ENCODE measurements at places on chromosomes 5 and 9.

DNA sequence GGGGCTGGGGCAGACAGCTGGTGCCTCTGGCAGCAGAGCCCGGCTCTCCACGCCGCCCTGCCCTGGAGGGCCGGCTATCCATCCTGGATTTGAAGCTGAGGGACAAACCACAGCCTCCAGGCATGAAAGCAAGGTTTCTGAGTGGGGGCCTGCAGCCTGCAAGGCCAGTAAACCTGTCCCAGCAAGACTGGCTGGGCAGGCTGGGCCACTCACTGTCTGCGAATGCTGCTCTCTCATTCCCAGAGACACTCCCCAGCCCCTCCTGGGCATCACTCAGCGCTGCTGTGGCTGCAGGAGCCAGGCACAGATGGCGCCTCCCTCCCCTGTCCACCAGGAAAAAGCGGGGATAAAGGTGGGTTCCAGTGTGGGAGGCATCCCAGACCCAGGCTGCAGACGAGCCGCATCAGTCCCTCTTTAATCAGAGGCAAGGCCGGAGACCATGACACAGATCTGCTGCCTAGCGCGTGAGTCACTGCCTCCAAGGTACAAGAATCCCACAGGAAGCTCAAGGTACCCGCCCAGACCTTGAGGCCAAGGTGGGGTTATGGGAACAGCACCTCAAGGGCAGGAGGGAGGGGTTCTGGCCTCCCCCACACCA lies 118.0 kb downstream of the VAV2 start:
- DNase-seq, result no peak

- no peak for DNase-seq
Observed at GRCh38 chr5:169344629-169345028, 43.7 kb upstream of the SLIT3 start.

GRCh38 chr5:54736003-54736797 lies 218.6 kb downstream of the SNX18 start:
- no peak for DNase-seq

DNA sequence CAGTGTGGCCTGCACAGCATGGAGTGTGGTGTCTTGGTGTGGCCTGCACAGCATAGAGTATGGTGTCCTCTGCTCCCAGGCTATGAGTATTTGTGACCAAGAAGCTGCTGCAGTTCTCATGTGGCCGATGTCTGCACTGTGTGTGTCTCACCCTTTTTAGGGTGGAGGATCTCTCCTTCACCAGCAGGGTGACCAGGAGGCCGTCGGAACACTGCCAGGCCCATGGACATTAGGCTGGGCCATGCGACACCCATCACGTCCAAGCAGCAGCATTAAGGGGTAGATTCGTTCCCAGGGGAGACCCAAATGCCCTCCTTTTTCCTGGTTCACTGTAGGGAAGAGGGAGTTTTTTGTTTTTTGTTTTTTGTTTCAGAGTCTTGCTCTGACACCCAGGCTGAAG lies 115.3 kb upstream of the SPIN1 start:
- no peak for DNase-seq

GRCh38 chr5:135553688-135554462 lies 18.1 kb upstream of the NEUROG1 start:
- DNase-seq, result no peak
